ENCODE measurements at places on chromosomes 2 and 18.

- no peak for DNase-seq
Observed at GRCh38 chr2:149055751-149056150, 17.3 kb downstream of the LYPD6B start.

DNA sequence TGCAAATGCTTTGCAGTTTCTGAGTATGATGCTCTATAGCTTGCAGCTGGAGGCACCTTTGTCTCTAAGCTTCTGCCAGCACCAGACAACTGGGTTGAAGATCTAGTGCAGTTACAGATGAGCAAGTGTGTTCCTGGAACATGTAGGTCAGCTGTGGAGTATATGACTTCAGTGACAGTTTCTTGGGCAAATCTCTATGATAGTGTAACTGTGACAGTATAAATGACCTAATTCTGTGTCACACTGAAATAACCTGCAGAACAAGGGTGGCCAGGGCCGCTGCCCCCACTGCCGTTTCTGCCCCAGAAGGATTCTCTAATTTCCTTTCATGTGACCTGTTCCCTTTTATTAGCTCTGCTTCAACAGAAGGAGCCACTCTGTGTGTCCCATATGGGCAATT lies 145.3 kb upstream of the DAPL1 start:
- DNase-seq = no peak

DNA sequence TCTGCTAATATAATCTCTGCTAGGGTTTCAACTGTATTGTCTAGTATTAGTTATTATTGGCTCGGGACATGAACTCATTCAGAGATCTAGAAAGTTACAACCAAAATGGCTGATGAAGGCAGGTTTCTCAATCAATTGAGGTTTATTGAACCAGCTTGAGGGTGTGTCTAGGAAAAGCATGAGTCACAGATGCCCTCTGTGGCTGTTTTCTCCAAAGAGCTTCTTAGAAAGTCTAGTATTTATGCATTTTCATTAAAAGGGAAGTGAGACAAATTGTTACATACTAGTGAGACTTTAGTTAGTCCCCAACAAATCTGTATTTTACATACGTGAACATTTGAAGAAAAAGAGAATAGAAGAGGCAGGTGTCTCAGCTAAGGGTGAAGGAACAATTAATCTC lies 23.0 kb upstream of the RTTN start:
- DNase-seq = no peak

GRCh38 chr2:232438091-232438490 lies 17.9 kb upstream of the ALPI start:
- no peak for DNase-seq

DNA sequence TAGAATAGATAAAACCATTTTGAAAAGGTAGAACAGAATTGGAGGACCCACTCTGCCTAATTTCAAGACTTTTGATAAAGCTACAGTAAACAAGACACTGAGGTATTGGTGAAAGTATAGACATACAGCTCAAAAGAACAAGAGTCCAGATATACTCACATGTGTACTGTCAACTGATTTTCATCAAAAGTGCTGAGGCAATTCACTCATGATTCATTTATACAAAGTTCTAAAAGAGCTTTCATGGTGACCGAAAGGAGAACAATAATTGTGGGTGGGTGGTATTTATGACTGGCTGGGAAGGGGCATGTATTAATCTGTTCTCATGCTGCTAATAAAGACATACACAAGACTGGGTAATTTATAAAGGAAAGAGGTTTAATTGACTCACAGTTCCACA lies 7.3 kb downstream of the MAP4K3 start:
- DNase-seq = no peak

- no peak for DNase-seq
Observed at GRCh38 chr2:111703759-111704158, 180.2 kb downstream of the ANAPC1 start.

- DNase-seq = no peak
Observed at GRCh38 chr18:47756364-47757016, 174.0 kb downstream of the SMAD2 start.

DNA sequence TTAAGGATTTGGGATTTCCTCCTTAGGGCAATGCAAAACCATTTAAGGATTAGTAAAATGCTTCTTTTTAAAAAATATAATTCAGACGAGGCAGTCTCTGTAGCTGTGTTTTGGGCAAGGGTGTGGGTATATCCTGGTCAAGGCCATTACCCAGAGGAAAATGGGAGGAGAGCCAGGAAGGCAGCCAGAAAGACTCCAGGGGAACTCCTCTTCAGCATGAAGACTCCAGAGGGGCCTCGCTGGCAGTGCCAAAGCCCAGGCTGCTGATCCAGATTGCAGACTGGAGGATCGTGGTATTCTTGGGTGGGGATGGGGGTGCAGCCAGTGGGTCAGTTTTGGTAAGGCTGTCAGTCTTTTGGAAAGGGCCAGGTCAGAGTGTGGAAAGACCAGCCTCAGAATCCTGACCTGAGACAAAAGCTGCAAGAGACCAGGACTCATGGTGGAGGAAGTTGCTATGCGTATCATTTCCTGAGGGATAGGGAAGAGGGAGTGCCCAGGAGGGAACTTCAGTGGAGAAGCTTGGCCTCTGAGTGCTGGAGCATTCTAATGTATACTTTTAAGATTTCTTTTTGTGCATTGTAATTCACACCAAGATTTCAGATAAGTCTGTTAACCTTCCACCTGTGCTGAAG lies 20.9 kb upstream of the RAB11FIP5 start:
- no peak for DNase-seq

- DNase-seq = no peak
Observed at GRCh38 chr2:145185696-145186095, 665.8 kb upstream of the ZEB2 start.

DNA sequence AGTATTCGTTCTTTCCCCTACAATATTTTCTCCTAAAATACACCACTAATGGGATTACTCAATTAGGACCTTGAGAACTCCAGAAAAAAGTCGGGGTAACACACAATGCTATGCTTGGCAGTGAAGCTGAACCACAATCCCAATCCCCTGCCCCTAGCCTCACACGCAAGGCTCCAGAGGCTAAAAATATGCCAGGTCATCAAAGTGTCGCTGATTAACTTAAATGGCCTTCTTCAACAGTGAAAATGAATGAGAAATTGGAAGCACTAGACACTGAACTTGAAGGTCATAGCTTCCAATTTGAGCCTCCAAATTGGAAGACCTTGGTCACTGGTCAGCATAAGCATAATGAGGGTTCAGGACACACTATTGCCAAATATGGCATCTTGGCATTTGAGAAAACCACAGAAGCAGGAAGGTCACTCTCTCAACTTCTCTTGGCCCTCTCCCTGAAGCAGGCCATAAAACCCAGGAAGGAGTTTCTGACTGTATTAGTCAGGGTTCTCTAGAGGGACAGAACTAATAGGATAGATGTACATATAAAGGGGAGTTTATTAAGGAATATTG lies 86.0 kb upstream of the SATB2 start:
- no peak for DNase-seq

DNA sequence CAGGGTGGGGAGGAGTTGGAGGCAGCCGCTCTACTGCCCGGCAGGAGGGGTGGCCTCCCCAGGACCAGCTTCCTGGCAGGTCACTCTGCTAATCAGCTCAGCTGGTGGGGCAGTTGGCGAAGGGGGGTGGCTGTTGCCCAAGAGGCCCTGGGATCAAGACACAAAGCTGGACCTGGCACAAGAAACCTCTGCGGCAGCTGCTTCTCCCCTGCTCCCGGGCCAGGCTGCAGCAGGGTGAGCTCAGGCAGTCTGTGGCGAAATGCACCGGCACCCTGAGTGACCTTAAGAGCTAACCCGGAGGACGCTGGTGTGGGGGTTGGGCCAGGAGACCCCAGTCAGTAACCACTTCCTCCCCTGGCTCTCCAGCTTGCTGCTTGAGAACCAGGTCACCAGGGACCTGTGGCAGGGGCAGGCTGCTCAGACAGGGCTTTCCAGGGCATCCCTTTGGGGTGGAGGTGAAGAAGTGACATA lies 31.1 kb downstream of the TOGARAM2 start:
- DNase-seq = no peak

DNA sequence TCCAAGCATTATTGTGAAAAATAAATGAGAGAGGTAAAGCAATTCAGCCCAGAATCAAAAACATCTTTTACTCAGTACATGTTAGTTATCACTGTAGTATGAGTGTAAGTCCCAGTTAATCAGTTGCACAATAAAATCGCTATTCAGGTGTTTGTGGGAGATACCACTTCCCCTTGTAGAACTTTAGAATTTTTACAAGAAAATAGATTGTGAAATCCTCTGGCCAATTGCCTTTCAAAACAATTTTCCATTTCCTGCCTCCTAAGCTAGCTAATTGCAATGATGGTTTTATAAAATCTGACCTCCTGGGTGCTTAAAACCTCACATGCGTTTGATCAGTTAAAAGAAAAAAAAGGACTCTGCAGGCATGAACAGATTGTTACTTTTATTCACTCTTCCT lies 332.5 kb downstream of the PID1 start:
- DNase-seq = no peak

GRCh38 chr2:121598087-121598486 lies 51.2 kb downstream of the CLASP1 start:
- DNase-seq = no peak
